Brain (organoid and tissue), 16 donors: ENCODE measurements at places on chromosomes 16 and 17. TPM values are rescaled to one million over a fixed set of nuclear protein-coding genes. Genes with fewer than 3 reads are reported as not detected.

GRCh38 chr16:80938004-80938878 lies 68.4 kb downstream of the CMC2 start:
- DNase-seq: peak; percentile 45

DNA sequence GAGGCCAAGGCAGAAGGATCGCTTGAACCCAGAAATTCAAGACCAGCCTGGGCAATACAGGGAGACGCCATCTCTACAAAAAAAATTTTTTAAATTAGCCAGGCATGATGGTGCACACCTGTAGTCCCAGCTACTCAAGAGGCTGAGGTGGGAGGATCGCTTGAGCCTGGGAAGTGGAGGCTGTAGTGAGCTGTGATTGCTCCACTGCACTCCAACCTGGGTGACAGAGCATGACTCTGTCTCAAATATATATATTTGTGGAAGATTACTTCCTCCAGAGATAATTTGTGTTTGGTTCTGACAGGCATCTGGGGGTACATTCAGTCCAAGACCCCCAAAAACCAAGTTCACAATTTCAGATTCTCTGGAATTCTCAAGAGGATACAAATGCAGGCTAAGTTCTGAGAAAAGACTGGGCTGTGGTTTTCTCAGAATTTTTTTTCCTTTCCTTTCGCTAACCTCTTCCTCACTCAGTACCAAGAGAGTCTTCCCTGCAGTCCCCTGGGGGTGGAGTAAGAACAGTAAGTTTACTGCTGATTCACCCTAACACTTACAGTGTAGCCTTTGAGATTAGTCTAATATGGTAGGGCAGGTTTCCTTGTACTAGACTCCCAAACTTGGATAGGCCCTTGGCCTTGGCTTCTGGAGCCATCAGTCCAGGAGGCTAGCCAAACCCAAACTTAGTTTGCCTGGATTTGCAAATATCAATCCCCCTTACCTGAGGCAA lies 15.1 kb downstream of the GSDMB start:
- no peak for DNase-seq

DNA sequence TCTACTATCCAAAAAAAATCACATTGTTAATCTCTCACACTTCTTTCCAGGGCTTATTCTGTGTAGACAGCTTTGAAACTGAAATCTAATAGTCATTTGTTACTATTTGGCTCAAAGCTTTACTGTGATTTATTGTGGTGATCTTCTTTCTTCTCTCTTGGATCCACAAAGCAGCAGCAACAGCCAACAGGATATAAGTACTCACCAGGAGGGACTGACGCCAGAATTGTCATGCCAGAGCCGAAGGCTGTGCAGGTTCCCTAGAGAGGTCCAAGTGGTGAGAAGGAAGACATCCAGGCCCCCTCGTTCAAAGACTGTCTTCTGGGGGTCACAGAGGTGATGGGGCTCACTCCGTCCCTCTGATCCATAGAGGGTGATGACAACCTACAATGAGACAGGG lies 33.3 kb downstream of the PKD1L3 start:
- no peak for DNase-seq

DNA sequence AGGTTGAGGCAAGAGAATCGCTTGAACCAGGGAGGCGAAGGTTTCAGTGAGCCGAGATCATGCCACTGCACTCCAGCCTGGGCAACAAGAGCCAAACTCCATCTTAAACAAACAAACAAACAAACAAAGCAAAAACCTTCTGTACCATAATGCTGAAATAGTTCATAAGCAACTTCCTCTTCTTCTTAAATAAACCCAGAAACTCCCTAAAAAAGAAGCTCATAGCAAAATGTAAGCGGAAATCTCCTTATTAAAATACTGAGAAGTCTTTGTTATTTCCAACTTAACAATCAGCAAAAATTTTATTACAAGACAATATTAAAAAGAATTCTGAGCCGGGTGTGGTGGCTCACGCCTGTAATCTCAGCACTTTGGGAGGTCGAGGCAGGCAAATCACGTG lies 82.8 kb downstream of the FBXL20 start:
- DNase-seq: no peak

GRCh38 chr17:73827627-73828291 lies 183.5 kb upstream of the SDK2 start:
- DNase-seq: no peak

Gene RARA
- 26.2 TPM for polyA plus RNA-seq

Gene HBA2
- 600 TPM for polyA plus RNA-seq
